ENCODE measurements at places on chromosomes 4 and X. TPM values are rescaled to one million over a fixed set of nuclear protein-coding genes. Genes with fewer than 3 reads are reported as not detected.
A peak's percentile ranks its signal among the peaks of the same experiment; 100 is the strongest.

DNA sequence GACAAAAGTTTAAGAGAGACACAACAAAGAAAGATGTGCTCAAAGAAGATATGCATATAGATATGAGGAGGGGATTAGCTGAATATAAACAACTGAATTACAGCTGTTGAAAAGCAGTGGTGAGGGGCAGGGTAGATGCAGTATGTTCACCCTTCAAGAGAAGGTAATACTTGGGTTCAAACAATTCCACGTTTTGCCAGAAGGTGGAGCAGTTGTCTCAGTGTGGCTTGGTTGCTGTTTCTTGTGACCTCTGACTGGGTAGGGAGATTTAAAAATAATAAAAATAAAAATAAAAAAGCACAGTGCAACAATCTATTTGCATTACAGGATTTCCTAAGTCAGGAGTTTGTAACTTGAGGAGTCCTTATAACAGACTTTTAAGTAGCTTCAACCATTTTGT, 23.3 kb downstream of the PHOX2B start:
- DNase-seq = no peak

GRCh38 chr4:183627979-183628588, 30.9 kb downstream of the RWDD4 start:
- DNase-seq = peak; percentile 24

ODAPH gene
- not detected for total RNA-seq

MAGED4 gene
- total RNA-seq = 25.8 TPM

ADGRG4 gene
- total RNA-seq = not detected

DNA sequence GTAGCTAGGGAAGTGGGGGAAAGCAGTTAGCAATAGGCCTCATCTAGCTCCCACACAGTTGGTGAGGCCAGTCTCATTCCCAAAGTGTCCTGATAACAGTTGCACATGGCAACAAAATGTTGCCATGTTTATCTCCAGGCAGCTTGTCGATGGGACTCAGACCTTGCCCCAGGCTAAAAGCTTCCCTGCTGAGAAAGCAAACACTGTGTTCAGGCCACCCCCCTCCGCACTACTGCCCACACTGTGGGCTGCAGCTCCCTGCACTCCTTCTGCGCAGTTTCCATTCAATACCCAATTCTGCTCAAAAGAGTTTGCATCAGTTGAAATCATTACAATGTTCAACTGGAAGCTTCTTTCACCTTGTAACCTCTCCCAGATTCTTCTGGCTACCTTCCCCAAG, 287.8 kb upstream of the GK2 start:
- DNase-seq = no peak

GRCh38 chrX:18291006-18291545, 63.4 kb downstream of the SCML2 start:
- DNase-seq = no peak

GRCh38 chr4:145788755-145789154, 108.8 kb downstream of the C4orf51 start:
- DNase-seq = no peak

PRRG3 gene
- total RNA-seq = not detected

COL4A6 gene
- not detected for total RNA-seq

DNA sequence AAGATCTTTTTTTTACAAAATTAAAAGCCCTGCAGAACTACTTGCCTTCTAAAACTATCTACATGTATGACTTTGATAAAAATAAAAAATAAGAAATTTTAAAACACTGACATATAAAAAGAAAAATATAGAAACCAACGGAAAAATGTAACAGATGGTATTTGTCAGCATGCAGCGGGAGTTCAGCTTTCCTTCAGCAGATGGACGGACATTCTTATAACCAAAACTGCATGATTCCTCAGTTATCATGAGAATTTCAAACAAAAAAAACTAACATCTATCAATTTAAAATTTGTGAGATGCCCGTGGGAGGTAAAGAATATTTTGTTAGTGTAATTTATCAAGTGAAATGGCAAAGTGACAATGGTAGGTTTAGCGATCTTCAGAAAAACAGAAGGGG, 23.2 kb downstream of the RWDD4 start:
- peak; percentile 72 for DNase-seq

DNA sequence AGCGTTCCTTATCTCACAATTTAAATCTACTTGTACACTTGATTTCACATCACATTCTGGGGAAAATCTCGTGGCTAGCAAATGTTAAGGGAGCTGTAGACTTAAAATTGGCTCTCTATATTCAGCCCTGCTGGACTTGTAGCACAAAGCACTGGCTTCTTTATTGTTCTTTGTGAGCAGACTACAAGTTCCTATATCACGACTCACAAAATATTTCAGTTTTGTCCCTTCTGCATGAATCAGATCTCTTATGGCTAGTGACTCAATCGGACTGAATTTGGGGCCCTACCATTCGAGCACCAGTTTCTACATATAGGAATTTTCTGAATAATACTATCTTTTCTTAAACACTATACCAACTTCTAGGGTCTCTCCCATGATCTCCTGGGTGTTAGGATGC, 390.1 kb downstream of the ADAM29 start:
- no peak for DNase-seq

Measured in G401 (cell line).